Heart left ventricle (tissue), 16 donors: ENCODE measurements at places on chromosomes 11 and 22. TPM values are rescaled to one million over a fixed set of nuclear protein-coding genes. Genes with fewer than 3 reads are reported as not detected.

The ADAMTS15 gene
- 24.0 TPM for total RNA-seq

The ELMOD1 gene
- 0.71 TPM for total RNA-seq

The RRP7A gene
- total RNA-seq, result 21.7 TPM

The KDELR3 gene
- 8.5 TPM for total RNA-seq

The SCGB1D2 gene
- not detected for total RNA-seq

- no peaks in the 10 kb centered on the region for H3K27me3 ChIP-seq
- no peak for DNase-seq
- H3K36me3 ChIP-seq, result no peaks in the 10 kb centered on the region
- H3K4me3 ChIP-seq, result no peak overlapping the region
- no peak overlapping the region for H3K27ac ChIP-seq
Measured at GRCh38 chr22:29377979-29378378, 10.4 kb downstream of the AP1B1 start.

- H3K4me1 ChIP-seq, result peaks cover 34% of the 10 kb centered on the region
- no peak for DNase-seq
- no peak overlapping the region for H3K27ac ChIP-seq
- H3K4me3 ChIP-seq, result no peak overlapping the region
- no peaks in the 10 kb centered on the region for H3K36me3 ChIP-seq
- H3K27me3 ChIP-seq, result no peaks in the 10 kb centered on the region
Measured at GRCh38 chr11:69541501-69542313, 60.2 kb downstream of the LINC01488 start.

The APOL4 gene
- total RNA-seq, result not detected

The PRSS23 gene
- total RNA-seq, result 21.6 TPM

The TENM4 gene
- total RNA-seq, result 5.2 TPM

DNA sequence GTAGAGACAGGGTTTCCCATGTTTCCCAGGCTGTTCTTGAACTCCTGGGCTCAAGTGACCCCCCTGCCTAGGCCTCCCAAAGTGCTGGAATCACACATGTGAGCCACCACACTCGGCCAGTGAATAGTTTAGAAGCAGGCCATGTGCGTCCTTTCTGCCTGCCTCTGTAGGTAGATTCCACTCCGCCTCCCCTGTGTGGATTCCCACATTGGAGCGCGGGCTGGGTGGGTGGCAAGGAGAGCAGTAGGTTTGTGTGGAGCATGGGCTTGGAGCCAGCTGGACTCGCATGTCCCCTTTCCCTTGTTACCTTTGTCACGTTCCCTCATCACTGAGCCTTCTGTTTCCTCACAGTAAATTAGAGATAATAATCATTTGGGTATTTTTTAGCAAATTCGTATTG lies 21.7 kb downstream of the PPFIA1 start:
- H3K27me3 ChIP-seq, result no peaks in the 10 kb centered on the region
- DNase-seq, result no peak

DNA sequence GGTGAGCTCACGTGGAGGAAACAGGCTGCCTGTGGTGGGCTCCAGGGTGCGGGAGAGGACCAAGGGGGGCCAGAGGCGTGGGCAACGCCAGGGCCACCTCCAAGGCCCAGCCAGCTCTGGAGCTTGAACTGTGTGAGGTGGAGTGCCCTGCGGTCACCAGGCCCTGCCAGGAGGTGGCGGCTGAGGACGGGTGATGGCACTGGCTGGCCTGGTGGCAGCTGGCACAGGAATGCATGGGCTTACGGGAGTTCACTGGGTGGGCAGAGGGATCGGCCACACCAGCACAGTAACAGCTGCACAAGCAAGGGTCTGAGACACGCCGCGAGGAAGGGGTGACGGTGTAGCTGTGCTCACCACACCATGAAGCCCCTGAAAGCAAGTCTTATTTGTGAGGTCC lies 15.8 kb downstream of the TOLLIP start:
- peaks cover 66% of the 10 kb centered on the region for H3K36me3 ChIP-seq
- DNase-seq, result peak; percentile 28
- no peaks in the 10 kb centered on the region for H3K27me3 ChIP-seq
- no peak overlapping the region for H3K4me3 ChIP-seq
- no peak overlapping the region for H3K27ac ChIP-seq

DNA sequence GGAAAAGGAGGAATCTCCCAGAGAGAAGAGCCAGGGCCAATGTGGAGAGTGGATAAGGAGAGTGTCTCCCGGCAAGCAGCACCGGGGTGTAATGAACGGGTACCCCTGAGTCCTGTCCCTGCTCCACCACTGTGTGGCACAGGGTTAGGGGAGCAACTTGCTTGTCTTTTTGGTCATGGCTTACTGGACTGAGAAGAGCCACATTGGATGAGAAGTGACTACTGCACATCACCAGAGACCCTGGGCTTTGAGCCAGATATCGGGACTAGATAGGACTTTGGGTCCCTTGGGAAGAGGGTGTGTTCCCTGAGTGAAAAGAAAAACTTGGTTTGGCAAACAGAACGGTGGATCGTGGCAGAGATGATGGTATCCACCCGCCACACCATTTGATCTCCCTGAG lies 24.6 kb downstream of the SDHAF2 start:
- no peak overlapping the region for H3K4me3 ChIP-seq
- DNase-seq, result no peak
- H3K27ac ChIP-seq, result peak overlapping the region; percentile 23
- H3K36me3 ChIP-seq, result peaks cover 14% of the 10 kb centered on the region
- H3K4me1 ChIP-seq, result peaks cover 7% of the 10 kb centered on the region

The MMP10 gene
- not detected for total RNA-seq

DNA sequence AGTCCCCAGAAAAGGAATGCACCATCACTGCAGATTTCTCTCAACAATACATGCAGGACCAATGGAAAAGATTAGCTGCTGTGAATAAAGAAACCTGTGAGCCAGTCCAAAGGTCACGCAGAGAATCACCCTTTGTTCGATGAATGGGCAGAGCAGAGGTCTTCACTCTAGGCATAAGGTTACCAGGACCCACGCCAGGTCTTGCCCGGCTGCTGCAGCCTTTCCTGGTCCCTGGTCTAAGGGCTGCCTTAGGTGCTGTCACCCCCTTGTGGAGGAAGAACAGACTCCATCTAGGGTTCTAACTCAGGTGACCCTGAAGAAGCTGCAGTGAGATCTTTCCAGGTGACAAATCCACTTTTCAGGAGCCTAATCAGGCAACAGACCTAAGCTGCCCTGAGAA lies 29.0 kb upstream of the NAP1L4 start:
- DNase-seq, result no peak
- H3K36me3 ChIP-seq, result peaks cover 72% of the 10 kb centered on the region
- H3K27me3 ChIP-seq, result no peaks in the 10 kb centered on the region
- no peak overlapping the region for H3K4me3 ChIP-seq
- H3K27ac ChIP-seq, result no peak overlapping the region

DNA sequence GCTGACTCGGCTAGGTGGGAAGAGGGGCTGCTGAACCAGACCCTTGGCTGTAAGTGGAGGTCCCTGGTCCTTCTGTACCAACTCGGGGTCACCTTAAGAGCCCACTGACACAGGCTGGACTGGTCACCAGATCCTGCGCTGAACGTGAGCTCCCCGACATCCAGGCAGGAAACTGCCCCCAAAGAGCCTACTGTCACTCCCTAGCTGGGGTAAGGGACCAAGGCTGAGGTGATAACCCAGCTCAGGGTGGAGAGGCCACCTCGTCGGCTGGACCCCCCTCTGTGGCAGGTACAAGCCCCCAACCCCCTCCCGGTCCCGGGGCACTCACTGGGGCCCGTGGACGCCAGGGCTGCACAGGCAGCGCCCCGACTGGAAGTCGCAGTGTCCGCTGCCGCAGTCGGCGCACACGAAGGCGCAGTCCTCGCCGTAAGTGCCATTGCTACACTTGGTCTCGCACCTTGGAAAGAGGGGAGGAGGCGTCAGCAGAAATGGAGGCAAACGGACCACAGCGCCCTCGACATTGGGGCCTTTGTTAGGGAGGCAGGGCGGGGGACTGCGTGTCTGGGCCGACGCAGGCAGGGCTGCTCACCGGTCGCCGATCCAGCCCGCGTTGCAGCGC lies 7.4 kb downstream of the SCARF2 start:
- peaks cover 4% of the 10 kb centered on the region for H3K4me1 ChIP-seq
- H3K36me3 ChIP-seq, result peaks cover 9% of the 10 kb centered on the region
- H3K4me3 ChIP-seq, result no peak overlapping the region
- no peak overlapping the region for H3K27ac ChIP-seq
- DNase-seq, result peak; percentile 42

DNA sequence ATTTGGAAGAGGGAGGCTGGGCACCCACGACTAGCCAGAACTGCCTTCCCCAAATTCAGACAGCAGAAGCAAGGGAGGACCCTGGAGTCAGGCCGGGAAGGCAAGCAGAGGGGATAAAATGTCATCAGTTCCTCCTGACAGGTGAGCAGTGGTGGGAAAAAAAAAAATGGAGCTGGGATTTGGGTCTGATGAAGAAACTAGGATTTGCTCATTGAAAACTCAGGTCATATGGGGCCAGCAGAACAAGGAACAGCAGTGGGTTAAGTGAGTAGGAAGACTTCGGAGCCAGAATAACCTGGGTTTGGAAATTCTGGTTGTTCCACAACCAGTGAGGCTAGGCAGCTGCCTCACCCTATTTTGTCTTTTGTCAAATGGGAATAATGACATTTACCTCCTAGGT lies 28.9 kb upstream of the DRD2 start:
- H3K36me3 ChIP-seq, result no peaks in the 10 kb centered on the region
- peaks cover 14% of the 10 kb centered on the region for H3K27me3 ChIP-seq
- no peak overlapping the region for H3K4me3 ChIP-seq
- no peaks in the 10 kb centered on the region for H3K4me1 ChIP-seq
- no peak overlapping the region for H3K27ac ChIP-seq

DNA sequence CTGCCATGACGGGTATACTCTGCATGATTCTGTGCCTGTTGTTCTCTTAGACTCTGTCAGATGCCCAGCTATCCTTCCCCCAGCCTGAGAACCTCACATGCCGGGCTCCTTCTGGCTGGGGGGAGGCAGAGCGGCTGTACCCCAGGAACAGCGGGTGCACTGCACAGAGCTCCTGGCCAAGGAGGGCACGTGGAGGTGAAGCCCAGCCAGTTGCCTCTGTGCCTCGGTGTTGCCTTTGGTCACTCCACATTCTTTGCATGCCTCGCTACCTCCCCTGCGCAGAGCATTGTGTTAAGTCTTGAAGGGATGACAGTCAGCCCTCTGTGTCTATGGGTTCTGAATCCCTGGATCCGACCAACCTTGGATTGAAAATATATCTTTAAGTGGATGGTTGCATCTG lies 77.7 kb downstream of the FEZ1 start:
- H3K27ac ChIP-seq, result no peak overlapping the region
- no peaks in the 10 kb centered on the region for H3K36me3 ChIP-seq
- peaks cover 10% of the 10 kb centered on the region for H3K4me1 ChIP-seq

- H3K27ac ChIP-seq, result no peak overlapping the region
- no peak for DNase-seq
- no peaks in the 10 kb centered on the region for H3K27me3 ChIP-seq
Measured at GRCh38 chr11:29449281-29450074, 567.4 kb downstream of the KCNA4 start.

DNA sequence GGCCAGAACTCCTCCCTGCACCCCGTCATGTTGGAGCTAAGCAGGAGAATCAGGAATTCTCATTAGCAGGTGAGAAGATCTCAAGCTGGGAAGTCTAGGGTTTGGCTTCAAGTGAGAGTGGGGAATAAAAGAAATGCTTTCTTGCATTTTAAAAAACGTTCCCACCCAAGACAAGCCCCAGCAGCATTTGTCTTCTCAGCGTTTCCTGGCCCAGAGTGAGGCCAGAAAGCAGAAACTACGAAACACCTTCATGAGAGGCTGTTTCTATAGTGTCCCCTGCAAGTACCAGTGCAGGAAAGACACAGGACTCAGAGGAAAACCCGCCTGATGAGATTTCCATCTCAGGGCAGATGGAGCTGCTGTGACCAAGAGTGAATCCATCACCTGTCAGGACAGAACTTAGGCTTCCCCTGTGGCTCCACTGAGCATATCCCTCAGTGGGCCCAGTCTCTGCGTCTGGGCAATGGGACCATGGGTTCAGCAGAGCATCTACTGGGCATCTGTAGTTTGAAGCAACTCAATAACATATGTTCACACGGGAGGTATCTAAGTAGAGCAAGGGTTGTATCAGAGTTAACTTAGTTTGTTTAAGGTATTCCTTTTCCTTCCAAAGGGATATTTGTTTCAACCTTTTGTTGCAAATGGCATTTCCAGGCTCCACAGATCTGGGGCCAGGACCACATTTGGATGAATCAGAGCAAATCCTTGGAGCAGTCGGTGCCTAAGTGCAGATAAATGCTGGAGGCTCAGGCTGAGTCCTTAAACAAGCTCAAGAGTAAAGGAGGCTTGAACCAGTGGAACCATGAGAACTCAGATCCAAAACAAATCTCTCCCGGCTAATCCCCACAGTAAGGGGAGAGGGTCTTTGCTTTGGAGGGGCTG lies 548.3 kb downstream of the MIAT start:
- H3K36me3 ChIP-seq, result no peaks in the 10 kb centered on the region
- H3K4me3 ChIP-seq, result no peak overlapping the region
- no peak for DNase-seq
- no peaks in the 10 kb centered on the region for H3K27me3 ChIP-seq

The RAB36 gene
- total RNA-seq, result 0.25 TPM

DNA sequence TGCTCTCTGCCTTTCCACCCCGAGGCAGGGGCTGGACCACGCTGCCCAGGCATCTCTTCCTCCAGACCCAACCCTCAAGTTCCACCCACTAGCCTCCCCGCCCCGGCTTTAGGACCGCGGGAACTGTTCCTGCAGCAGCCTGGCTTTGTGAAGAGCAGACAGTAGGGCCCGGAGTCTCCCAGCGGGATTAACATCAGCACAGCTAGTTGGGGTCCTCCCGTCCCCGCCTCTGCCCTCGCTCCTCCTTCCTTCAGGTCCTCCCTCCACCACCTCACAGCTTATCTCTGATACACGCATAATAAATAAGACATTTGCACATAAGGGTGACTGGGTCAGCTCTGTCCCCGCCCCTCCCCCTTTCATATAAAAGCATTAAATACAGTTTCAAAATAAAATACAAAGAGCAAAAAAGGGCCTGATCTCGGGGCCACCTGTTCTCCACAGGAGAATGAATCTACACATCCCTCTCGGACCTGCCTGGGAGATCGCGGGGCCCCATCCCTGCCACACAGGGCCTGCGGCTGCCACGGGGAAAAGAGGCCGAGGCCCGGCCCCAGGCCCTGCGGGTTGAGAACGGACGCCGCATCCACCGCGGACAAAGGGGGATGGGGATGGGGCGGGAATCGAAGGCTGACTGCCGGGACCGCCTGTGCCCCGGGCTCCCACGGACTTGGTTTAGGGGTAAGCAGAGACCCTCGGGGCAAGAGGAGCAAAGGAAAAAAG lies 6.5 kb downstream of the ZFTA start:
- H3K27ac ChIP-seq, result peak overlapping the region; percentile 29
- H3K27me3 ChIP-seq, result no peaks in the 10 kb centered on the region
- H3K4me3 ChIP-seq, result peak overlapping the region; percentile 8
- peaks cover 23% of the 10 kb centered on the region for H3K36me3 ChIP-seq
- peak; percentile 44 for DNase-seq

The GGT1 gene
- 8.2 TPM for total RNA-seq

The RBM4B gene
- total RNA-seq, result 10.5 TPM

- no peaks in the 10 kb centered on the region for H3K27me3 ChIP-seq
- H3K27ac ChIP-seq, result no peak overlapping the region
- H3K4me1 ChIP-seq, result no peaks in the 10 kb centered on the region
- DNase-seq, result no peak
- H3K4me3 ChIP-seq, result no peak overlapping the region
- H3K36me3 ChIP-seq, result no peaks in the 10 kb centered on the region
Measured at GRCh38 chr11:90564531-90564930, 341.7 kb upstream of the CHORDC1 start.
